Fibroblast of lung (primary cell): ENCODE measurements at places on chromosomes 4 and X.

GRCh38 chr4:136526517-136526916 lies 1005.8 kb downstream of the PCDH18 start:
- DNase-seq, result peak; percentile 13

GRCh38 chrX:120549483-120550452 lies 11.0 kb downstream of the CUL4B start:
- DNase-seq, result peak; percentile 97

DNA sequence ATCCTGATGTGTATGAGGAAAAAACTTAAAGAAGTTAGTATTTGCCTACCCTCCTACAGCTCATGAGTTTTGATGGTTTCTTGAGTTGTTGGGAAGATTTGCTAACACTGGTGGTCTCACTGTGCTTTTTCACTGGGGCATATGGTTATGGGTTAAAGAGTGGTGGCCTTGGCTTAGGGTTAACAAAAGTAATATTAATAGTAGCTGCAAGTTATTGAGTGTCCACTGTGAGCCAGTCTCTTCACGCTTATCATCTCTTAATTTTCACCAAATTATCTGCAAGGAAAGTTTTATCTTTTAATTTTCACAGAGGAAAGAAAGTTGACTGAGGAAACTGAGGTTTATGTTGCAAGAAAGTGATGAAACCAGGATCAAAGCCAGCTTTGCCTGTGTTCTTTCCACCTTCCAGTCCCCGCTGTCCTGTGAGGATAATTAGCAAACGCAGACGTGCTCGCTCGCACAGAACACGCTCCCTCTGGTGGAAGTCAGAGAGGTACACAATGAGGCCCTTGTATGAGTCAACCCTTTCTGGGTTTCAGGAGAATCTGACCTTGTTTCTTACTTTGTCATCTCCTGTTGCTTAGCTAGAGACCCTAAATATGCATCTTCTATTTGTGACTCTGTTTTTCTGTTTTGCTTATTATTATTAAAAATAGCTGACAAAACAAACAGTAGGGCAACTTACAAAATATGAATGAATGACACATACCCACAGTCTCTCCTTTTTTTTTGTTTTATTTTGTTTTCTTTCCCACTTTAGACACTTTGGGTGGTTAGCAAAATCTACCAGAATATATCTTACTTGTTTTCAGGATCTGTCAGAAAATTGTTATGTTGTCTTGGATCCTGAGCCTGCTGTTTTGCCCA lies 94.3 kb downstream of the DDIT4L start:
- peak; percentile 67 for DNase-seq

DNA sequence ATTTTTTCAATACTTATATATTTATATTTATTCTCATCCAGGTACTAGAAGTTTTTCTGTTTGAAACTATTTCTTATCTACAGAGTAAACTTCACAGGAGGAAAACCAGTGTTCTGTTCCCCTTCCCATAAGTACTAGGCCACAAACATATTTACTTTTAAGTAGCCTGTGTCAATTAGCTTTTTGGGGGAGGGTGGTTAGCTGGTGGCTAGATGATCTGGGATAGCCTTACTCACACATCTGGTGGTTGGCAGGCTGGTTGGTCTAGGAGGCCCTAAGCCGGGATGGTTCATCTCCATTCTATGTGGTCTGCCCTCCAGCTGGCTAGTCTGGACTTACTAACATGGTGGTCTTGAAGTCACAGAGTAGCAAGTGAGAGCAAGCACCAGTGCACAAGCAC lies 6.2 kb downstream of the JADE3 start:
- no peak for DNase-seq

GRCh38 chr4:77203380-77204197 lies 46.6 kb downstream of the CCNG2 start:
- peak; percentile 86 for DNase-seq

- no peak for DNase-seq
Observed at GRCh38 chrX:139506333-139506732, 24.2 kb upstream of the F9 start.

GRCh38 chrX:48458711-48459110 lies 11.3 kb downstream of the SLC38A5 start:
- no peak for DNase-seq

DNA sequence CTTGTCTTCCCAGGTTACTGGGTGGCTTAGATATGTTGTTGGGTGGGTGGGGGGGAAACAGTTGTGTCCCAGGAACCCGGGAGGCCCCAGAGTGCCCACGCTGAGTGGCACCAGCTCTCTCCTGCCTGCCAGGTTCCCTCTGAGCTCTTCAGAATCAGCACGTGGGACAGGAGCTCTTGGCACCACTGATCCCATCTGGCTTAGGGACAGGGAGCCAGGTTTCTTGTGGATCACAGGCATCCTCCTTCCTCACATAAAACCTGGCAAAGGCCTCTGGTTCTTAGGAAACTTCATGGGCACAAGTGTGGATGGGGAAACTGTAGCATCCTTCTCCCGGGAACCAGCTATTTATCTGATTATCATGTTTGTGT lies 3.4 kb downstream of the GPR78 start:
- DNase-seq, result no peak

GRCh38 chr4:182803235-182803634 lies 114.0 kb downstream of the DCTD start:
- DNase-seq, result no peak

DNA sequence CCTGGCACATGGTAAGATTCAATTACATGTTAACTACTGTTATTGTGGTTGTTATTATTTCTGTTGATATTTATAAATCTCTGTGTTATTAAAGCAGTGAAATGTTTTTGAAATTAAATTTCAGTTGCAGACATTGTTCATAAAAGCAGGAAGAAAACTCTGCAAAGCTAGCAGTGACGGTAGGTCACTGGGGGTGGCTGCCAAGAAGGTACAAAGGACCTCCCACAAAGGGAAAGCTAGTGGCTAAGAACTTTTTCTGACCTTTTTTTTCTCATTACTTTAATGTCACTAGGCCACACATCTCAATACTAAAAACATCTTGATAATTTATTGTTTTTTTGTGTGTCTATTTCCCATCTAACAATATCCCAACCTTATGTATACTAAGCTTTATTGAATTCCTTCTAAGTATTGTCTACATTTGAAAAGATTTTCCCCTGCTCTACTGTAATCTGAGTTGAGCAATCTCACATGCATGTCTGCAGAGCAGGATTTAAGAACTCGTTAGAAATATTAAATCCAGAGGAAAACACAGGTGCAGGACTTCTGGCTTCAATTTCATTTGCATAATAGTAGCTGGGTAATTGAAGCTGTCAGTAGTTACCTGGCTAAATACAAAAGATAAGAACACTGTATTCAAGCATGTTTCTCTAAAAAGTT lies 197.3 kb downstream of the CFAP299 start:
- DNase-seq, result no peak

- no peak for DNase-seq
Observed at GRCh38 chr4:25358515-25359275, 18.4 kb upstream of the ANAPC4 start.

DNA sequence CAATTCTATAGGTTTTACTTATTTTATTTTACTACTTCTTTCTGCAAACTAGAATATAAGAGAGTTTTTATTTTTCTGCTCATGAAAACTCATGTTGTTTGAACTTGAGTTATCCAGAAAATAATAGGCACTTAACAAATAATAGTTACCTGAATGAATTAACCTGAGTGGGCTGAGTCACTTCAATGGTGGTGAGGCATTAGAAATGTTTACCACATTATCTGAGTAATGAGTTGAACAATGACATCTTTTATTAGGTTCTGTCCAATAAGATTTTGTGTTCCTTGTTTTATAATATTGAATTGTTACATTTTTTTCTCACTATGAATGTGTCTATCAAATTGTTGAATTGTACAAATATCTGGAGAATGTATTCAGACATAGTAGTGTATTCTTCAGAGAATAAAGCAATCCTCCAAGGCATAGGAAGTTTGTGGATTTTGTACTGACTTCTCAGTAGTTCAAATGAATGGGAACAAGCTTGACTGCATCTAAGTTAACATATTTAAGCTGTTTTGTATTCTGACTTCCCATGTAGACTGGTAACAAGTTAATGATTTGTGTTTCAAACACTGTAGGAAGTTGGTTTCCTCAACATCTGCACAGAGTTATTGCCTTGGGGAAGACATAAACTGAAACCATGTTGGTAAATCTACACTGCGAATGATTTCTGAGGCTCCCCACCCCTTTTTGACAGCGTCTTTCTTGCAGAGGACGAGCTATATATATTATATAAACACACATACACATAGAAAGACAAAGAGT lies 1808.9 kb upstream of the TENM3 start:
- no peak for DNase-seq

- DNase-seq, result no peak
Observed at GRCh38 chr4:102114118-102114630, 231.1 kb downstream of the SLC39A8 start.

GRCh38 chrX:119401569-119401968 lies 2.4 kb downstream of the SLC25A43 start:
- no peak for DNase-seq

GRCh38 chr4:105596684-105597083 lies 44.3 kb downstream of the ARHGEF38 start:
- DNase-seq, result no peak

DNA sequence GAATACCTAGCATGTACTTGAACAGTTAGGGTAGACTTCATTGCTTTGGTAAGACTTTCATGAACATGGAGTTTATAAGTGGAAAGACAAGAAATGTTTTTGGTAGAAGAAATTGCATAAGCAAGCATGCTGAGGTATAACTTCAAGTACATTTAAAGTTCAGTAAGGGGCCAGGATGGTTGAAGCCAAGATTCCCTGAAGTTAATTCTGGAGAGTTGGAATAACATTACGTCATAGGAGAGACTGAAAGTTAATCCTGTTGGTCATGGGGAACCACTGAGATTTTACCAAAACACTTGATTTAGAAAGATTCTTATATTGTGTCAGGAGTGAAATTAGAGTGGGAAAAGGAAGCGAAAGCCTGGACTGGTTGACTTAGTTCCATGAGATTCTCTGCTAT lies 767.5 kb upstream of the MAGEB2 start:
- peak; percentile 39 for DNase-seq

DNA sequence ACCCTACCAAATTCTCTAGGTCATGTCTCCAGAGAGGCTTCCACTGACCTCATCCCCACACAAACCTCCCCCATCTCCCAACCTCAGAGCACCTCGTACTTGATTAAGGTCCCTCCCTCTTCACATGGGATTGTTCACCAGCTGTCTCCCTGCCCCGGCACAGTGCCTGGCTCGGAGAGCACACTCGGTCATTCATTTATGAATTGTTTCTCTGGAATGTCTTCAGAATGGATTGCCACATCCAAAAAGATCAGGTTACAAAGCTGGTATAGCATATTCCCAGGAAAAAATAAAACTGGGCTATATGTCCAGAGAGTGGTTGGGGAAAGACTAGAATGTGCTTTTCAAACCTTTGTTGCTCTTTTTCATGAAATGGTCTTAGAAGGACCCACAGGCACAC lies 21.6 kb downstream of the JAKMIP1 start:
- DNase-seq, result no peak

DNA sequence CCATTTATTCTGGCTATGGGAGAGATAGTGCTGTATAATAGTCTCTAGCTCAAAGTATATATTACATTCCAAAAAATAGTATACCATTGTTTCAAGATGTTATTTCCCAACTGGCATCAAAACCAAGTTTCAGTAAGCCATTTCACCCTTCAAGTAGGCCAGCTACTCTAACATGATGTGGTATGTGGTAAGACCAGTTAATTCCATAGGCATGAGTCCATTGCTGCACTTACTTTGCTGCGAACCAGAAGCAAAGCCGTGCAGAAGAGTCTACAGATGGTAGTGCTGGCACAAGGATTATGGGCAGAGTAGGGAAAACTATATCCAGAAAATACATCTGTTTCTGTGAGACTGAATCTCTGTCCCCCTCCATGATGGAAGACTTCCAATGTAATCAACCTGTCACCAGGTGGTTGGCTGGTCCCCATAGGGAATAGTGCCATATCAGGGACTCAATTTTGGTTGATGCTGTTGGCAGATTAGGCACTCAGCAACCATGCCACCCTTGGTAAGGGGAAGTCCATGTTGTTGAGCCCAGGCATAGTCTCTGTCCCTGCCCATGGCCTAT lies 49.8 kb upstream of the HSD17B10 start:
- DNase-seq, result peak; percentile 68

DNA sequence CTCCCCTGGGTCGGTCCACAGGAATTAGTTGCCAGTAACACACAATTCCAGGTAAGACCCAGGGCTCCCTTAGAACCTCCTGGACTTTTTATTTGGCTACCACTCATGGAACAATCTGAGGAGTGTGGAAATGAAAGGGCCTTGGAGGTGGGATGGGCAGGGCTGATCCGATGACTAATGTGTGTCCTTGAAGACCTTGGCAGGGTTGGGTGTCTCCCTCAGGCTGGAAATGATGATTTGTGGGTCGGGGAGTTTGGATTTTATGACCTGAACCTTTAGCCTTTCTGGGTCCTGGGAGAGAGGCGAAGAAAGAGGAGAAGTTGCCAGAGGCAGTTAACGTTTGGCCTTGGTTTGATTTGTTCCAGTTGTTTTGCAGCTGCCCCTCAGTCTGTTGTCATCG lies 425.0 kb downstream of the MID1IP1 start:
- DNase-seq, result no peak

- DNase-seq, result no peak
Observed at GRCh38 chr4:140357868-140358267, 15.6 kb upstream of the SCOC start.
